ENCODE measurements at places on chromosomes 1 and 21. TPM values are rescaled to one million over a fixed set of nuclear protein-coding genes. Genes with fewer than 3 reads are reported as not detected.

The FAM72C gene
- total RNA-seq = 2.5 TPM

The SDHB gene
- 159 TPM for total RNA-seq

The SFN gene
- total RNA-seq = 0.29 TPM

The OR2M4 gene
- total RNA-seq = not detected

The SH2D1B gene
- not detected for total RNA-seq

The NTMT2 gene
- total RNA-seq = not detected

The MYOM3 gene
- not detected for total RNA-seq

The C1orf167 gene
- not detected for total RNA-seq

The TIMM17A gene
- total RNA-seq = 76.4 TPM

The ZBTB17 gene
- total RNA-seq = 15.8 TPM

The CREG1 gene
- total RNA-seq = 23.4 TPM

The CFAP107 gene
- not detected for total RNA-seq

The TSPEAR gene
- not detected for total RNA-seq

The CDK18 gene
- total RNA-seq = 0.29 TPM

The AADACL4 gene
- total RNA-seq = not detected

The PARS2 gene
- 3.5 TPM for total RNA-seq

The PGBD5 gene
- total RNA-seq = 0.86 TPM

The TMPRSS15 gene
- not detected for total RNA-seq

The MTARC2 gene
- 1.2 TPM for total RNA-seq

The CHRNB2 gene
- total RNA-seq = 0.35 TPM

Data from myometrial cell (primary cell).